Stimulated activated naive CD8-positive, alpha-beta T cell treated with anti-CD3 and anti-CD28 coated beads, Interleukin-15, amount 100 ng/mL, for 72 hours (primary cell): ENCODE measurements at places on chromosomes 7 and 10.

GRCh38 chr10:623014-623413, 66.5 kb downstream of the DIP2C start:
- no peak for DNase-seq

- DNase-seq, result no peak
Observed at GRCh38 chr10:18194634-18195033, 54.4 kb downstream of the CACNB2 start.

- no peak for DNase-seq
Observed at GRCh38 chr10:97207756-97208346, 22.1 kb upstream of the SLIT1 start.

DNA sequence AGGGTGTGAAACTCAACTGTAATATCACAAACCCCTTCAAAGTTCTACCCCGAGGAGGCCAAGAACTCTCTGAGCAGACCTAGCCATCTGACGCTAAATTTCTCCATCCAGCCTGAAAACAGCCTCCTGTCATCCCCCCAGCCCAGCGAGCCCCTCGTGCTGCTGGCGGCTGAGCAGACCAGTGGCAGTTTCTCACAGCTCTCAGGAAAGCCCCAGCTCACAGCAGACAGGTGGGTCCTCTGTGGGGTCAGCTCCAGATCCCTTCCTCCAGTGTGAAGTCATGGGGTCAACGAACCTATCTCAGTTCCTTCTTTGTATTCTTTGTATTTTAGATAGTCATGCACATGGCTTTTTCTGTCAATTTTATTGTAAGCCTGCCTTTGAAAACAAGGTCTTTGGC, 7.8 kb downstream of the GARIN1A start:
- no peak for DNase-seq

- no peak for DNase-seq
Observed at GRCh38 chr10:91536733-91537132, 96.1 kb downstream of the PPP1R3C start.

GRCh38 chr7:157527686-157528085, 190.9 kb downstream of the DNAJB6 start:
- peak; percentile 7 for DNase-seq
